GOT3 (cell line): ENCODE measurements at places on chromosomes 5 and 9.

- DNase-seq: no peak
These were observed 13.0 kb upstream of the OSMR start for GRCh38 chr5:38832810-38833209.

- no peak for DNase-seq
These were observed 54.7 kb downstream of the ANGPTL2 start for GRCh38 chr9:127067603-127068220.

DNA sequence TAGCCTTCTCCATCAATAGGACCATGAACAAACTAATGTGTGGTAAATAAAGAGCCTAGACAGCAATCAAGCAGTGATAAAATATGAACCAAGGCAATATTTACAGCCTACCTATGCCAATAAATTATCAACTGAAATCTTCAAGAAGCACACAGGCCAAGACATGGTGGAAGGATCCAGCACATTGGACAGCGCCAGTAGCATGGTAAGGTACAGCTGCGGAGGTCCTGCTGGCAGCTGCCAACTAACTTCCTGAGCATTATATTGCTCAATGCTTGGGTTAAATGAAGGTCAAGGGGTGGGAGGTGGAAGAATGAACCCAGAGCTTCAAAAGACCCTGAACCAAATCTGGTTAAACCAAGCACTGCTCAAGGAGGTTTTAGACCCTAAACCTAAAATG is 16.5 kb upstream of the SPDL1 start:
- no peak for DNase-seq

DNA sequence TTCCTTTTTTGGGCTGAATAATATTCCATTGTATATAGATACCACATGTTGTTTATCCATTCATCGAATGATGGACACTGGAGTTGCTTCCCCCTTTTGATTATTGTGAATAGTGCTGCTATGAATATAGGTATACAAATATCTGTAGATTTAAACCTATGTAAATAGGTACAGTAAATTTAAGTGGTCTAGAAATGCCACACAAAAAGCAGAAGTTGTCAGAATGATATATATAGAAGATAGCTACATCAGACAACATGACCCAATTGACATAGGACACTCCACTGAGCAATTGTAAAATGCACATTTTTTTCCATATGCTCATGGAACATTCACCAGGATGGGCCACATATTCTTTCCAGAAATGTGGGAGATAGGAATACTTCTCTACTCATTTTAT is 77.6 kb downstream of the SMIM15 start:
- no peak for DNase-seq

DNA sequence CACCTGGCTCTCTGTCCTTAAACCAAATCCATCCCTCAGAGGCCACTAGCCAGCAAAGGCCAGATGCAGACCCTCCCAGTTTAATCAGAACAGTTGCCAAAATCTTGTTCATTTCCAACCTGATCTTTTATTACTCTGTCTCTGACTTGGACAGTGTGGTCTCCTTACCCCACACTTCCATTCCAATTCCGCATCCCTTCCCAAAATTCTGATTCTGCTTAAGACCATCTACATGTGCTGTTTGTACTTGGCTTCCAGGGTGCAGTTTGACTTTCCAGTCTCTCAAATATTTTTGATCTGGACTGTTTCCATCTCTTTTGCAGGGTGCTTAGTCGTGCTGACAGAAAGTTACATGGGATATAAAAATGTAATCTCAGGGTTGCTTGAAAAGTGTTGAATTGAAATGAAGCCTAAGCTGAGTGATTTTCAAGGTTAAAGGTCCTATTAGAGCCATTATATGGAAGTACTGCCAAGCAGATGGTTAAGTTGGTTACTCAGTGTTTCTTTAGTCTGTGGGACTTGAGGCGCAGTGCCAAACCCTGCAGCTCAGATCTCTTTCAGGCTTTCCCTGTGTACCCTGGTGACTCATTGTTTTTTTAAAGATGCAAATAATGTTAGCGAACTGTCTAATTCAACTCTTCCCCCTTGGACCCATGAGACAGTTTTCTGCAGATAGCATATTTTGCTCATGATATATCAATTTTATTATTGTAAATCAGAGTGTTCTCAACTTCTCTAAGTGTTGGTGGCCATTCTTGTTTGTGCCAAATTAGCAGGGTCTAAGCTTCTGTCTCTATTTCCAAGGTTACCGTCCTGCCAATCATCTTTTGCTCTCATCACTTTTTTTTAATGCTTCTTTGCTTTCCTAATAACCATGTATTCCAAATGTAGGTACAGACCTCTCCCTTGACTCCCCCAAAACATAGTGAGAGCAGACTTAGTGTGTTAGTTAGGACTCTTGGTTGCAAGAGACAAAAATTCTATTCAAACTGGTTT is 18.2 kb upstream of the DCP2 start:
- DNase-seq: peak; percentile 34

- DNase-seq: no peak
These were observed 10.5 kb upstream of the IPPK start for GRCh38 chr9:92680166-92681119.

GRCh38 chr9:89734600-89735041 is 129.8 kb downstream of the GADD45G start:
- DNase-seq: no peak

- DNase-seq: no peak
These were observed 13.1 kb upstream of the LHFPL2 start for GRCh38 chr5:78661691-78662090.

- no peak for DNase-seq
These were observed 514.5 kb upstream of the RGMB start for GRCh38 chr5:98258939-98259338.
